ENCODE measurements at places on chromosomes 1 and 21.

- DNase-seq, result no peak
These were observed 19.2 kb downstream of the SLC19A2 start for GRCh38 chr1:169466259-169467230.

DNA sequence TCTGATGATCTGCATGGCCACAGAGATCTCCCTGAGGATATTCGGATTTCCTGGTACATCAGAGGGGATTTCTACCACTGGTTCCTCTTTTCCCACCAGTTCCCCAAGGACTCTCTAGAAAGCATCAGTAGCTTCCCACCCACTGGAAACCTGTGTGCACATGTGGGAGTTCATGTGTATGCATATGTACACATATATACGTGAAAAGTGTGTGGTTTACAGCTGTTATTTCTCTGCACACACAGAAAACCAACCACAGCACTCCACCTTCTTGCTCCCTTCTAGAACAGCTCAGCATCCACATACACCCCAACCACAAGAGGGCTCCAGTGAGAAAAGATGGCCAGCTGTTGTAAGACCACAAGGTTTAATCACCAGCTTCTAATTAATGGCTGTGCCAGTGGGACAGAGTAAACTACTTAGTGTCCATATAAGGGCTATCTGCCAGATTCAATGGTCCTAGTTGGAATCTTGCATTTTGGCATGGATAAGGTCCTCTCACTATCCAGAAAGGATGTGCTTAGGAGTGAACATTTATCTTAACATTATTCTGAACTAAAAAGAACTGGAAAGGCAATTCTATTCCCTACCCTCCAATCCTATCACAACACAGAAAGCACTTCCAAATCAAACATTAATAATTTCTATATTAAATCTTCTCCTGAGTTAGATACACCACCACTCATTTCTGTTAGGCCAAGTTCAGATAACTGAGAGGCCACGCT is 24.1 kb downstream of the GPR3 start:
- DNase-seq, result peak; percentile 35

GRCh38 chr1:202673531-202673930 is 36.7 kb downstream of the SYT2 start:
- no peak for DNase-seq

- DNase-seq, result no peak
These were observed 56.5 kb downstream of the WARS2 start for GRCh38 chr1:119083980-119084379.

DNA sequence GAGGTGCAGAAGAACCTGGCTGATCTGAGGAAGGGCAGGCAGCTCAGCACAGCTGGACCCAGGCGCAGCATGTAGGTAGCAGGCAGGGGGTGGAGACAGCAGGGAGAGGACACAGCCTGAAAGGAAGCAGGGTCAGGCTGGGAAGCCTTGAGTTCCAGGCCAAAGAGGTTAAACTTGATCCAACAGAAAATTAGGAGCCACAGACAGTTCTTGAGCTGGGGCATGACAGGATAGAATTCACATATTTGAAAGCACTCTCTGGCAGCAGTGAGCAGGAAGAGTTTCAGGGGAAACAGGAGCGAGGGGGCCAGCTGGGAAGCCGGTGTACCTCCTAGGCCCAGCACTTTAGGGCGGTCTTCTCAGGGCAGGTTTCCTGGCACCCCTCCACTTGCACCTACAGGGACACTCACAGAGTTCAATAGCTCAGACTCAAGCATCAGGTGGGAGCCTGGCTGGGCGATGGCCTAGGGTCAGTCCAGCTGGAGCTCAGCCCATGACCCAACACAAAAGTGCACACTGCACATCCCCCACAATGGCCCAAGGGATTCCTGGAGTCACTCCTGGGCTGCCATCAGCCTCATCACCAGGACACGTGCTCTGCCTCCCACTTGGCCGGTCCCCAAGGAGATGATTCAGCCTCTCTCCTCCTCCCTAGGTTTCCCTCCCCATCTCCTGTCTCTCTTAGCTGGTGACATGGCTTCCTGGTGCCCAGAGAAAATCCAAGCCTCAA is 22.7 kb downstream of the MATN1 start:
- DNase-seq, result no peak

DNA sequence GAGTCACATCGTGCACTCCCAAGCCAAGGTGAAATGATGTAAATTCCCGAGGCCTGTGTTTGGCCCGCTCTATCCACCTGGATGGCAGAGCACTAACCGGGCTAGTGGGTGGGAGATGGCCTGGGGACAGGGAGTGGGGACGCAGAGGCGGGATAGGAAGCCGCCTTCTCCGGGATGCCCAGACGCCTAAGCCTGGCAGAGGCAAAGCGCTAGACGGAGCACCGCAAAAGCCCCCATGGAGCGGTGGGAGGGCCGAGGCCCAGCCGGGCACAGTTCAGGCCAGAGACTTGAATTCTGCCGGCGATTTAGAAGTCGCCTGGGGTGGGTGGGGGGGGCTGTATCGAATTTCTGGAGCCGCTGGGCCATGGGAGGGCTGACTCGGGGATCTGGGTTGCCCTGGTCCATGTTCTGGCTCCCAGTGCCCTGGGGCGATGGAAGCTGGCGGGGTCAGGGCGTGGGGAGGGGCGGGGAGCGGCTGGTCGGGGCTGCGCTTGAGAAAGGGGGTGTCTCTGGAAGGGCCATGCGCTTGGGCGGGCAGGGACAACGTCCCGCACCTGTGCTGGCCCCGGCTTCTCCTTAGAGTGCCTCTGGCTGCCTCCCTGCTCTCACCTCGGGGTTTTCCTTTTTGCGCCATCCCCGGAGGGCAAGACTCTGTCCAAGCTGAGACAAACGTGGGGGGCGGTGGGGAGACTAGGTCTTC is 28.0 kb downstream of the KIAA2013 start:
- DNase-seq, result no peak

DNA sequence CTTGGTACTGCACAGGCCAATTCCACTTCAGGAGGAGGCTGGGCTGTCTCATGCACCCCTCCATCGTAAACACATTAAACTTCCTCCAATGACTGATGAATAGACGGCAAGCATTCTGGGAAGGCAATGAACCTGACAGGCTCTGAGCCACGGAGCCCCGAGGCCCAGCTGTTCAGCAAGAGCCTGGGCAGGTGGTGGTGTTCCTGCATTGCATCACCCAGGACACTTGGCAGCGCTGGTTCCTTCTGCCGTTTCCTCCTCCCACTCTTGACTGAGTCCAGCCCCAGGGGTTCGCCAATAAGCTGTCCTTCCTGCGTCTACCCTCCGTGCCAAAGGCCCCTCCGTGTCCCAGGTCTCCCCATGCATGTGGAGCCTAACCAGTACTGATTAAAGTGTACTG is 109.8 kb downstream of the JAK1 start:
- DNase-seq, result no peak

DNA sequence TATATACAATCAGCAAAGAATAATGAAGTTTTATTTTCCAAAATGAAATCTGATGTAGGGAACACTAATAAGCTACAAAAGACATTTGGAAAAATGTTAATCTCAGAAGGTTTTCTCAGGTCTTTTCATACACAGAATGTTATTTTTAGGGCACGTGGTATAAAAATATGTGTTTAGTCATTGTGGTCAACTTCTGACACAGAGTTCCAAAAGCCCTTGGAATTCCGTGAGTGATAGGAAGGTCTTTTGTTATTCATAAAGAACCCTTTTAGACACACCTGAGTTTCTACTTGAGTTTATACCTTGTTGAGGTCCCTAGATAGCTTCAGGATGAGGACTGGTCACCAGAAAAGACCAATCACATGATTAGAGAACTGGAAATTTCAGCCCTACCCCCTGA is 277.6 kb upstream of the NCAM2 start:
- no peak for DNase-seq

- no peak for DNase-seq
These were observed 26.6 kb downstream of the SLX9 start for GRCh38 chr21:44966135-44967081.

GRCh38 chr1:240743705-240744104 is 131.8 kb upstream of the GREM2 start:
- DNase-seq, result no peak

GRCh38 chr1:41502912-41503311 is 18.4 kb upstream of the EDN2 start:
- no peak for DNase-seq

DNA sequence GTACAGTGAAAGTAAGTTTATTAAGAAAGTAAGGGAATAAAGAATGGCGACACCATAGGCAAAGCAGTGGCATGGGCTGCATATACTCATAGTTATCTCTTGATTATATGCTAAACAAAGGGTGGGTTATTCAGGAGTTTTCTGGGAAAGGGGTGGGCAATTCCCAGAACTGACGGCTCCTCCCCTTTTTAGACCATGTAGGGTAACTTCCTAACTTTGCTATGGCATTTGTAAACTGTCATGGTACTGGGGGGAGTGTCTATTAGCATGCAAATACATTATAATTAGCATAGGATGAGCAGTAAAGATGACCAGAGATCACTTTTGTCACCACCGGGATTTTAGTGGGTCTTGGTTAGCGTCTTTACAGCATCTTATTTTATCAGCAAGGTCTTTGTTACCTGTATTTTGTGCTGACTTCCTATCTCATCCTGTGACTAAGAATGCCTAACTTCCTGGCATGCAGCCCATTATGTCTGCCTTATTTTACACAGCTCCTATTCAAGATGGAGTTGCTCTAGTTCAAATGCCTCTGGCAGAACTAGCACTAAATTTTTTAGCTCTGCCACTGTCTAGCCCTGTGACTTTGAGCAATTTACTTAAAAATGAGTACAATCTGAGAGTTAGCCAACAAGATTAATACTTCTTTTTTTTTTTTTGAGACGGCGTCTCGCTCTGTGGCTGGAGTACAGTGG is 110.3 kb upstream of the PALMD start:
- no peak for DNase-seq

DNA sequence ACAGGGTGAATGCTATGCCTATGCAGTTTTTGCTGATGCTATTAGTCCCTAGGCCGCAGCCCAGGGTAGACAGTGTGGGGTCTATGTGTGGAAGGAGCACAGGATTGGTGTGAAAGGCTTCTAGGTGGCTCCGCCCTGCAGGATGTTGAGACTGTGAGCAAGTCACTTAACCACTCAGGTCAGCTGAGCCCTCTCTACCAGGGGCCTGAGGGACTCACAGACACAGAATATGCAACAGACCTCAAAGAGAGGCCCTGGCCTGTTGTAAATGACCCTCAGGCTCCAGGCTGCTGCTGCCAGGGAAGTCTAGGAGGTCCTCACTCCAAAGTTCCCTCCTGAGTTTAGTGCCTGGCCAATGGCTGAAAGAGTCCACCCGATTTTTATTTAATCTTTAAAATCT is 11.0 kb downstream of the NHLH2 start:
- DNase-seq, result no peak

GRCh38 chr1:116506132-116507004 is 64.5 kb downstream of the CD58 start:
- no peak for DNase-seq

- no peak for DNase-seq
These were observed 65.4 kb upstream of the SMYD2 start for GRCh38 chr1:214215583-214215982.

DNA sequence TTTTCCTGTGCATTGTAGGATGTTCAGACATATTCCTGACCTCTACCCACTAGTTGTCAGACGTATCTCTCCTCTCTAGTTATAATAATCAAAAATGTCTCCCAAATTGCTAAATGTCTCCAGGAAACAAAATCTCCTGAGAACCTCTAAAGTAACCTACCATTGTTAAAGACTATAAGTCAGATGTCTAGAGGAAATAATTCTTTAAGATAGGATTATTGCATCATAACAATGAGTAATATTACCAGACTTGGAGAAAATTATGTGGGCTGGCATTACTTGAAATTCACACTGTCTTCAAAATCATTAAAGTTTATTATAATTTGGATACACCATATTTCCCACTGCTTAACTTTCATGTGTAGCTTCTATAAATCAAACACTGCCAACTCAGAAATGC is 643.0 kb upstream of the ADGRL2 start:
- DNase-seq, result no peak

DNA sequence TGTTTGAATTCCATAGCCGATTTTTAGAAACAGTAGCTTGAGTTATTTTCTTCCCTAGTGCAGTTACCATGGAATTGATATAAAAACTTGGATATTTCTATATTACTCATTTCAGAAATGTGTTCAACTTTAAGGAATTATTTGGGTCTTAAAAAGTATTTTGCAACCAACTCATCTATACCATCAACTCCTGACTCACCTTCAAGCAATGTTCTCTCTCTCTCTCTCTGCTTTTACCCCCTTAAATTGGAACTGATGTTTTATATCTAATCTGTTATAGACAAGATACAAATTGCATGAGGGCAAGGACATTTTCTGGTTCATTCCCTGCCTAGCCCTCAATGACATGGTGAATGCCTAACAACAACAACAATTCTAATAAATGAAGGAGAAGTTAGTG is 214.7 kb upstream of the NRIP1 start:
- no peak for DNase-seq

- no peak for DNase-seq
These were observed 22.0 kb downstream of the DONSON start for GRCh38 chr21:33566514-33566913.

DNA sequence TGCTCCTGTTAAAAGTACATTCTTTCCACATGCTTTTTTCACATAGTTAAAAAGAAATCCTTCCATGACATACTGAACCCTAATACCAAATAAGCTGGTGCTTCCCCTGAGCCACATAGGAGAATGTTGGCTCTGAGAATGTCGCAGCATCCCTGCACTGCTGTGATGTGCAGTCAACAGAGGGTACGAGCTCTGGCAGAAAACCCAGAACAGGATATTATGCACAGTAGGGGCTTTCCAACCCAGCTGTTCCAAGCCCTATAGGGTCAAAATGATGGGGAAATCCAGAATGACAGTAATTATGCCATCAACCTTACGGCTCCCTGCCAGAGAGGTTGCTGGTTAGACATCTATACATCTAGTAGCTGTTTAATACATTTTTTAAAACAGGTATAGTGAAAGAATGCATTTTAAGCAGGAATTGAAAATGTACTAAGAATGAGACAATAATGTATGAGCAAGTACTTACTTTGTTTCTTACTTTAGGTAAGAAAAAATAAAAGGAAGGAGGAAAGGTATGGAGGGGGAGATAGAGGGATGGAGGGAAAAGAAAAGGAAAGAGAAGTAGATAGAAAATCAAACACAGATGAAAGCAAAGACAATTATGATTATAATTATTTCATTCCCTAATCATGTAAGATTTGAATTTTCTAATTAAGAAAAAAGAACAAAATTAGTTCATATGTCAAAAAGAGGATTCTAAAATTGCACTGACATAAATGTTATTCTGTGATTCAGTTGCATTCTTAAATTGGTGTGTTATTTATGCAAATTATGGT is 126.0 kb downstream of the NR5A2 start:
- peak; percentile 32 for DNase-seq

- DNase-seq, result no peak
These were observed 3.2 kb upstream of the MYOC start for GRCh38 chr1:171655746-171656116.

- no peak for DNase-seq
These were observed 36.6 kb downstream of the GJA5 start for GRCh38 chr1:147723691-147724323.

DNA sequence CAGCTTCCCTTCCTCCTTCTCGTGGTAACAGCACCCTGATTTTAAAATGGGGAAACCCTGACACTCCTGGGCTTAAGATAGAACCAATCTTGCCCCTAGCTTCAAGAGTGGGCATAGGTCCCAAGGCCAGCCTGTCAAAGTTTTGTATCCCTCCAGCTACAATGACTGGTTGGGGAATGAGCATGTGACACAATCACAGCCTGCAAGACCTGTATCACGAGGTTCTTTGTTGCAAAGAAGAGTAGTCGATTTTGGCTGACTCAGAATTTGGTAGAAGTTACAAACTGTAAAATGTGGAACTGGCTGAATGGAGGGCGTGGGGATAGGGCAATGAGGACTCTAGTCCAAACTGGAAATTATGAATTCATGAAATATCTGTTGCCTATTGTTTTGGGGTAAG is 18.7 kb downstream of the CTSK start:
- no peak for DNase-seq

Measured in stimulated activated CD4-positive, alpha-beta T cell treated with anti-CD3 and anti-CD28 coated beads, Interleukin-12 subunit alpha, Interleukin-12 subunit beta, amount 100 ng/mL, for 4 hours (primary cell).